ENCODE measurements at places on chromosomes 11 and 22.

- DNase-seq = no peak
These were observed 150.3 kb upstream of the NCAM1 start for GRCh38 chr11:112810951-112811350.

- no peak for DNase-seq
These were observed 11.4 kb downstream of the GLB1L3 start for GRCh38 chr11:134287561-134287960.

DNA sequence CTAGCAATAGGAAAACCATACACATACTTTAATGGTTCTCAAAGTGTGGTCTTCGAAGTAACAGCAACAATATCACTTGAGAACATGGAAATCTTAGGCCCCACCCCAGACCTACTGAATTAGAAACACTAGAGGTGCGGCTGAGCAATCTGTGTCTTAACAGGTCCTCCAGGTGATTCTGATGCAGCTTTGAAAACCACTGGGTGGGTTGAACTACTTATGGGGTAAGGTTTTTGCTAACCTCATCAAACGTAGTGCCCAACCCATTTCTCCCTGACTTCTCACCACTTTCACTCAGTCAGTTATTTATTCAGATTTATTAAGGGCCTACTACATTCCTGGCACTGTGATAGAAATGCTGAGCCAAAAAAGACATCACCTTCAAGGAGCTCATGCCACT, 3.7 kb downstream of the MPZL2 start:
- no peak for DNase-seq

DNA sequence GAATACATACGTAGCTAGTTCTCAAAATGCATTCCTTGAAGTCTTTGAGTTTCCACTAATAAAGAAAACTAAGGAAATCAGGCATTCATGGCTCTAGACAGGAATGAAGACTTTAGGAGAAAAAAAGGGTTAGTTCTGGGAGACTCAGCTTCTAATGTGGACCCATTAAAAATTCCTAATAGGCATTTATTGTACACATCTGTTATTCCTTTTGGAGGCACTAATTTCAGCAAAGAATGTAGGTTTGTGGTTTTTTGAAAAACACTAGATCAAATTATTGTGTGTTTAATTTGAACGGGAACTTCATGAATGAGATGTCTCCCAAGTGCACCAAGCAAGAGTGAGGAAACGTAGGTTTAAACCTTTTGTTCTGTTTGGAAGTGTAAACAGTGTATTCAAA, 42.7 kb downstream of the PARVA start:
- DNase-seq = no peak

DNA sequence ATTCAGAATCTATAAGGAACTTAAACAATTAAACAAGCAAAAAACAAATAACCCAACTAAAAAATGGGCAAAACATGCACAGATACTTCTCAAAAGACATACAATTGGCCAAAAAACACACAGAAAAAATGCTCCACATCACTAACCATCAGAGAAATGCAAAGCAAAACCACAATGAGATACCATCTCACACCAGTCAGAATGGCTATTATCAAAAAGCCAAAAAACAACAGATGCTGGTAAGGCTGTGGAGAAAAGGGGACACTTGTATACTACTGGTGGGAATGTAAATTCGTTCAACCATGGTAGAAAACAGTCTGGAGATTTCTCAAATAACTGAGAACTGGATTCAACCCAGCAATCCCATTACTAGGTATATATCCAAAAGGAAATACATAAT, 24.8 kb downstream of the ENTHD1 start:
- no peak for DNase-seq

- DNase-seq = no peak
These were observed 7.2 kb downstream of the MRGPRF start for GRCh38 chr11:69005631-69006368.

DNA sequence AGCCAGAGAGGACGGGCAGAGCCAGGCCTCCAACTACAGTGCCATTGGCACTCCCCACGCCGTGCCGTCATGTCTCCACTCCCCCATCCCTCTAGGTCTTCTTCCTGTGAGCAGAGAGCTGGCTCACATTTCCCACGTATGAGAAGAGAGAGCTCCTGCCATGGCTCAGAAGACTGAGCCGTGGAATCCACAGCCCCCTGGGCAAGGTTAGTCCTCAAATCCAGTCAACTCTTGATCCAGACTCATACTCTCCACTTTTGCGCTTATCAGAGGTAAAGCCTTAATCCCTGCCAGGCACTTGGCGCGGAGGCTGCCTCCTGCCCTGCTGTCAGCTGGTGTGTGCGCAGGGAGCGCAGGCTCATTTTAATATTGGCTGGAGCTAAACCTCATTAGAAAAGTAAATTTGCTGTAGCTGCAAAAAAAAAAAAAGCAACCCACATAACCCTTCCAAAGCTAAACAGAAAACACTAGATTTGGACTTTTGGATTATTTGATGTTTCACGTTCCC, 4.7 kb downstream of the B3GAT1 start:
- DNase-seq = no peak

- no peak for DNase-seq
These were observed 27.6 kb upstream of the TOLLIP start for GRCh38 chr11:1336836-1337646.

GRCh38 chr11:30357872-30358271, 35.0 kb downstream of the ARL14EP start:
- no peak for DNase-seq

- peak; percentile 85 for DNase-seq
These were observed 64.5 kb upstream of the PHOX2A start for GRCh38 chr11:72308226-72309073.

GRCh38 chr11:69302447-69303020, 8.6 kb downstream of the MYEOV start:
- DNase-seq = no peak

GRCh38 chr22:24541681-24542515, 13.0 kb downstream of the GUCD1 start:
- no peak for DNase-seq

- no peak for DNase-seq
These were observed 5.9 kb downstream of the PLXNB2 start for GRCh38 chr22:50301581-50301991.

- DNase-seq = no peak
These were observed 926.3 kb downstream of the BRD1 start for GRCh38 chr22:48901324-48901723.

DNA sequence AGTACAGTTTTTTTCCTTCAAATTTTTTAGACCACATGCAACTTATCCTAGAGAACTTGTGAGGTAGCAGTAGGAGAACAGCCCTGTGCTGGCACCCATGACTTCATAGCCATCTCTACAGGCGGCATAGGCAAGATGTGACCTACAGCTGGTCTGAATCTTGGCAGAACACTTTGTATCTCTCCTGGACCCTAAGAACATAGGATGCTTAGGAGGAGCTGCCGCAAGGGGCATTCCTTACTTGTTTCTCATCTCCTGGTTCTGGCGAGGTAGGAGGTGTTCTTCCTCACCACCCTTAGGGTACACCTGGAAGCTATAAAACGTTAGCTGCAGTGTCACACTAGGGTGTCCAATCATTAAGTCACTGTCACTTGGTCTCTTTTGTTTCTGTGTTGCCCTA, 16.4 kb downstream of the CWC15 start:
- no peak for DNase-seq

- DNase-seq = no peak
These were observed 83.7 kb downstream of the KCNQ1 start for GRCh38 chr11:2528301-2529050.

GRCh38 chr11:96614846-96615245, 225.0 kb downstream of the JRKL start:
- DNase-seq = no peak

- DNase-seq = no peak
These were observed 10.7 kb downstream of the CARD10 start for GRCh38 chr22:37508431-37508992.
